Iris pigment epithelial cell (primary cell): ENCODE measurements at places on chromosomes 5 and 9.

- no peak for DNase-seq
Observed at GRCh38 chr9:99478469-99479027, 256.5 kb downstream of the SEC61B start.

GRCh38 chr5:155252025-155252424, 238.5 kb downstream of the KIF4B start:
- DNase-seq = no peak

DNA sequence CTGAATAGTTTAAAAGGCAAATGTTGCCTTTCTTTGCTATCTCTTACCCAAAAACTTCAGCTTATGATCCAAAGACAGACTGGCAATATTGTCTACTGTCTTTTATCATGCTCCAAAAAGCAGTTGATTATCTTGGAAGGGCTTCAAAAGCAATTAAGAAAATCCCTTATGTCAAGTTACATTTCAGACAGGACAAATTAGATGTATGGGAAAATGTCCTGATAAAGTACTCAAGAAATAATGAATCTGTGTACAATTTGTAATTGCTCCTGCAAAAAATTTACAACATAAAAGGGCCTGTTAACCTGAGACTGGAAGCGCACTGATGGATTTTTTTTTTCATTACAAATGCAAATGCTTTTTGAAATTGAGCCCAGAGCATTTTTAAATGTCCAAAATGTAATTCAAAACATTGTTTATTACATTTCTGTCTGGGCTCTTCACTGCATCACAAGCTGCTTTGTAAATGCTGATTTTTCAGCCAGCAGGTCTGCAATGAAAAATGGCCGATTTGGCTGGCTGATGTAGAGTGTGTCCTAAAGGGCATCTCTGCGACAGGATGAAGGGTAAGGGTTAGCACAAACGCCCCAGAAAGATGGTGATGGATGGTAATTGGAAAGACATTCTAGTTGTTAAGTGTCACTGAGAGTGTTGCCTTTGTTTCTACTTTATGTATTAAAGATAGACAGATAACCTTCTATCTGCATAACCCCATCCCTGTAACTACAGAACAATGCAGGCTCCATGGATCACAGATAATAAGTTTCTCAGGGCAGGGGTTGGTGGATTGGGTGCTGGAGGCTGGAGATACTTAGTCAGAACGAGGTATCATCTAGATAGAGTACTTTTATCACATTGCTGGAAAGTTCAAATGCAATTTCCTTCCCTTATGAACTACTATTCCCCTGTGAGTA, 27.0 kb downstream of the MAT2B start:
- DNase-seq = no peak

GRCh38 chr5:31066655-31067328, 126.7 kb upstream of the CDH6 start:
- peak; percentile 62 for DNase-seq

DNA sequence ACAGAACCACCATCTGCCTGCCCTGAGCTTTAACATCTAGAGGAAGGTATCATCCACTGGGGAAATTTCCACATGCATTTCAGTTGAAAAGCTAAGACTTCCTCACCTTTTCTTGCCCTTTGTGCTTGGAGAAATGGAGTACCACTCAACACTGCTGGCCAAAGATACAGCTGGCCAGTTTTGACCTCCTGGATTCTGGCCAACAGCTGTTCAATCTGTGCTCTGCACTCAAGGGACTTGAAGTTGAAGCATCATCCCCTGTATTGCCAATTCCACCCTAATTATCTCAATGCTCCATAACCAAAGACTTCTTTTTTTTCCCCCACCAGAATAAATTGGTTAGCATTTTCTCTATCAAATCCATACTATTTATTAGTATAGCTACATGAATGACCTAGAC, 70.4 kb upstream of the PRDM9 start:
- no peak for DNase-seq

- no peak for DNase-seq
Observed at GRCh38 chr9:76900884-76901440, 5.0 kb downstream of the PRUNE2 start.

- no peak for DNase-seq
Observed at GRCh38 chr5:16134204-16134603, 45.4 kb downstream of the MARCHF11 start.

GRCh38 chr5:55154873-55155272, 5.1 kb upstream of the GPX8 start:
- peak; percentile 83 for DNase-seq

DNA sequence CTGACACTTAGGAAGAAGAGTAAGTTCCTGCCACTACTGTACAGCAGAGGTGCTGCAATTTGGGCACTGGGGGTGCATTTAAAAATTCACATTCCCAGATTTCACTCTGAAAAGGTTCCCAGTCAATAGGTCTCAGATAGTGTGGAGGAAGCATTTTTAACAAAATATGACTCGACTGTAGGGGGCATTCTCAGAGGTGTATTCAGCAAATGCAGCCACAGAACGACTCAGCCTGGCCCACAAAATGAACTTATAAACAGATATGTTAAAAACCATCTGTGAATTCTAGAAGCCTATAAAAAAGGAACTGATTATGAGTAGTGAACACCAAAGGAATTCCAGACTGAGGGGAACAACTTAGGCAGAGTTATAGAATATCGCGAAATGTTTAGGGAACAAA, 31.1 kb downstream of the MLLT3 start:
- no peak for DNase-seq

DNA sequence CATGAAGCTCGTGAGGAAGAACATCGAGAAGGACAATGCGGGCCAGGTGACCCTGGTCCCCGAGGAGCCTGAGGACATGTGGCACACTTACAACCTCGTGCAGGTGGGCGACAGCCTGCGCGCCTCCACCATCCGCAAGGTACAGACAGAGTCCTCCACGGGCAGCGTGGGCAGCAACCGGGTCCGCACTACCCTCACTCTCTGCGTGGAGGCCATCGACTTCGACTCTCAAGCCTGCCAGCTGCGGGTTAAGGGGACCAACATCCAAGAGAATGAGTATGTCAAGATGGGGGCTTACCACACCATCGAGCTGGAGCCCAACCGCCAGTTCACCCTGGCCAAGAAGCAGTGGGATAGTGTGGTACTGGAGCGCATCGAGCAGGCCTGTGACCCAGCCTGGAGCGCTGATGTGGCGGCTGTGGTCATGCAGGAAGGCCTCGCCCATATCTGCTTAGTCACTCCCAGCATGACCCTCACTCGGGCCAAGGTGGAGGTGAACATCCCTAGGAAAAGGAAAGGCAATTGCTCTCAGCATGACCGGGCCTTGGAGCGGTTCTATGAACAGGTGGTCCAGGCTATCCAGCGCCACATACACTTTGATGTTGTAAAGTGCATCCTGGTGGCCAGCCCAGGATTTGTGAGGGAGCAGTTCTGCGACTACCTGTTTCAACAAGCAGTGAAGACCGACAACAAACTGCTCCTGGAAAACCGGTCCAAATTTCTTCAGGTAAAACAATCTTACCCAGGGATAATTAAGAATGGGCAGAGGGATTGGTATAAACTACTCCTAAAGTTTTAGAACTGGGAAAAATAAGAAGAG, 12.9 kb downstream of the ITGA1 start:
- peak; percentile 88 for DNase-seq

- peak; percentile 38 for DNase-seq
Observed at GRCh38 chr5:167916706-167917105, 374.7 kb upstream of the WWC1 start.

GRCh38 chr9:86082870-86083269, 16.5 kb downstream of the GOLM1 start:
- DNase-seq = peak; percentile 23
